ENCODE measurements at places on chromosomes 2 and 18.

GRCh38 chr2:191148791-191149190 is 2.0 kb downstream of the STAT4 start:
- no peak for DNase-seq

DNA sequence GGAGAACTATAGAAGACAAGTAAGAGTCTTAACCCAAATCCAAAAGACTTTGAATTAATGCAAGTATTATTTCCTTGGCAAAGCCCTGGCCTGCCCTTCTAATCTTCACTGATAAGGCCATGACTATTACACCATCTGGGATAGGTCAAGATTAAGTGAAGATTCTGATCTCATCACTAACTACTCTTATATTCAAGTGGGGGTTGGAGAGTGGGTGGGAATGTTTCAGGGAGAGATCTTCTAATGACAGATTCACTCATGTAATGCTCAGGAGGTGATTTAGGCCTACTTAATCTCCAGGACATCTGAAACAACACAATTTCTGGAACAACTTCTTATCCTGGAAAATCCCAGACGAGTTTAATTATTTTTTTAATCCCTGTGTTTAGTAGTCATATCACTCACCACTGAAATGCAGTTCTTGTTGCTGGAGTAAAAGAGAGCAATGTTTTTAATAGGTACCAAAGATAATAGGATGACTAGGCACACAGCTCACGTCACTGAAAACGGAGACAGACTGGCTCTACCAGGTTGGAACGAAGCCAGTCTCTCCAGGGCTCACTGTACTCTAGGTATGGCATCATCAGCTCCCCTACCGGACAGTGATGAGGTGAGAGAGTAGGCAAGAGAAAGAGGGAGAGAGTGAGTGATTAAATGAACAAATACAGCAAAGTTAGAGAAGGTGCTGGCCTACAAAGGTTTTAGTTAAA is 133.1 kb downstream of the NCKAP5 start:
- no peak for DNase-seq

- DNase-seq: no peak
Observed at GRCh38 chr2:237480556-237480955, 6.5 kb upstream of the MLPH start.

- no peak for DNase-seq
Observed at GRCh38 chr2:48134704-48135103, 228.4 kb upstream of the FBXO11 start.

DNA sequence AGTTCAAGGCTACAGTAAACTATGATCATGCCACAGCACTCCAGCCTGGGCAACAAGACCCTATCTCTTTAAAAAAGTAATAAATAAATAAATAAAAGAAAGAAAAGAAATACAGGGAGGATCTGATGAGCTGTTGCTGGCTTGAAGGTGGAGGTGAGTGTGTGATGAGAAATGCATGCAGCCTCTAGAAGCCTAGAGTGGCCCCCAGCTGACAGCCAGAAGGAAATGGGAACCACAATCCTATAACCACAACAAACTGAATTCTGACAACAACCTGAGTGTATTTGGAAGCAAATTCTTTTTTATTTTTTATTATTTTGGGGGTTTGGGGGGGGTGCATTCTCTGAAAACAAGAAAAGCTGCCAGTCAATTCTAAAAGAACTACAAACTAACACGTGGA is 14.6 kb downstream of the NOL10 start:
- no peak for DNase-seq

DNA sequence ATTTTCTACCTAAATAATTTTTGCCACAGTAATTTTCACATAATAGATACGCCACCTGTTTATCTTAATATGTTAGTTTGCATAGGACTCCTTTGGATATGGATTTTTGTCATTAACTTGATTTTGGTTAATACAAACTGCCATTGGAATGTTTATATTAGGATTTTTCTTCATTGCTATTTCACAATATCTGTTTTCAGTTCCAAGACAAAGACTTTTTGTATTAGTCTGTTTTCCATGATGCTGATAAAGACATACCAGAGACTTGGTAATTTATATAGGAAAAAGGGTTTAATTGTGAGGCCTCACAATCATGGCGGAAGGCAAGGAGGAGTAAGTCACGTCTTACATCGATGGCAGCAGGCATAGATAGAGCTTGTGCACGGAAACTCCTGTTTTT is 503.1 kb upstream of the TMEFF2 start:
- no peak for DNase-seq

- DNase-seq: no peak
Observed at GRCh38 chr2:75641587-75641986, 5.0 kb upstream of the MRPL19 start.

DNA sequence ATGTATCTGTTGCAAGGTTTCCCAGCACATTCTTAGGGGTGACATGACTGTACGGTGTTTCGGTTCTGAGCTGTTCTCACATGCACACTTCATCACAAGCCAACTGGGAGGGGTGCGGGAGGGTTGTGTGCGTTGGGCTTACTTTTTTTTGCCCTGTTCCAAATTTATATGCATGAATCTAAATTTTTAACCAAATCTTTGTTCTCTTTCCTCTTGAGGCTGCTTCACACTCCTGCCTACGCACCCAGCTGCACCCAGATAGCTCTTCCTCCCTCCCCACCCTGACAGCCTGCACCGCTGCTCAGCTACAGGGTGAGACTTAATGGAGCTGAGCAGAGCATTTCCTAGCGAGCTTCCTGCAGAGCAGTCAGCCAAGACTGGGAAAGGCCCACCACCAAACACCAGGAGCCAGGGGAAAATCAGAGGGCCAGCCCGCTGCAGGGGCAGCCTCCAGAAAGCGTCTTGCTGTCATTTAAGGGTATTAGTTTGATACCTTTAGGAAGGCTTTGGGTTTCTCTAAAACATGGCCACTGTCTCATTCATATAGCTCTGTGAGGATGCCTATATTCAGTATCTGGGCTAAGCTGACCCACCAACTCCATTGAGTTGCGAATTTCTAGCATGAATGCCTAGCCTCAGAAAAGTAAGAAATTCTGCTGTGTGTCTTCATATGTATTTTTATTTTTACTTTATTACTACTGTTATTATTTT is 84.5 kb downstream of the POU3F3 start:
- no peak for DNase-seq

DNA sequence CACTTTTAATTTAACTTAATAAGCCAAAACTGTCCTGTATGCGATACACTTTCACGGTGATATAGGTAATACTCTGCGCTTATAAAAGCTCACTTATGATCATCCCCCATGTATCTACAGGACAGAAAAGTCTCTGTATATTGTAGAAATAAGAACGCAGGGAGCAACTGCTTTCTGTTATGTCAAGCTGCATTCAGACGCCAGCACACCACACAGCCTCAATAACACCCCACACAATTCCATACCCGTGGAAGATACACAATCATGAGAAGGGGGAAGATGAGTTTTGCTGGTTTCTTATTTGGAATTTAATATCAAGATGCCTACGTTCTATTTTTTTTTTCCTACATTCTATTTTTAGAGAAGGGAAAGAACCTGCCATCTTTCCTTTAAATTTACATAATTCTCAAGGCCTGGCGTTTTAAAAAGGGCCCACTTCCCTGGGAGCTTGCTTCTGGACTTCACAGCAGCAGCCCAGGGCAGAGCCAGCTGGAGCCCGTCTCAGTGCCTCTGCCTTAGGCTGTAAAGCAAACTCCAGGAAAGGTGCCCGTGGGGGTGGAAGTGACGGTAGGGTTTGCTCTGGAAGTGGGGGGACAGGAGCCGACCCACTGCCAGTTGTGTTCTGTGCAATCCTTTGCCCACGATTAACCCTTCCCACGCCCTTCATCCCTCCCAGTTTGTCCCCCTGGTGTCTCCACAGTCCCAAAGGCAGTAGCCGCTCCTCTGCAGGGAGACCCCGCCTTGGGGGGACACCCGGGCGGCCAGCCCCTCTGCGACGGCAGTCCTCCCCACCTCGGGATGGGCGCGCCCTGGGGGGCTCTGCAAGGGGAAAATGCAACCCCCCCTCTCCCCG is 5.3 kb downstream of the PTGR3 start:
- no peak for DNase-seq

GRCh38 chr2:9461079-9461478 is 13.3 kb upstream of the IAH1 start:
- DNase-seq: no peak

- peak; percentile 2 for DNase-seq
Observed at GRCh38 chr18:35703043-35703688, 121.6 kb downstream of the GALNT1 start.

DNA sequence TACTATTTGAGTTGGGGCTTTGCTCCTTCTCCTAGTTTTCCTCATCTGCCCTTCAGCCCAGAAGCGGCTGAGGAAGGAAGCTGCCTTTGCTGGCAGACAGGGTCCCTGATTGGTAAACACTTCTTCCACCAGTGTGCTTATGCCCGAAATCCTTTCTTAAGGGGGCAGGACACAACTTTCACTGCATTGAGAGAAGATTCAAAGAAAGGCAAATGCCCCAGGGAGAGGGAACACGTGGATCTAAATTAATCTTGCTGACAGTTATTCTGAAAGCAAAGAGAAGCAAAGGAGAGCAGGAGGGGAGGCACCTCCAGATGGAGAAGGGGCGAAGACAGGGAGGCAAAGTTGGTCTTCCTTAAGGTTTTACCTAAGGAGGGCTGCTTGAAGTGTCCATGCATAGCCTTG is 92.1 kb upstream of the EFEMP1 start:
- no peak for DNase-seq

GRCh38 chr2:9364791-9365497 is 58.4 kb downstream of the ITGB1BP1 start:
- DNase-seq: no peak

GRCh38 chr2:98445683-98446581 is 1.3 kb downstream of the INPP4A start:
- no peak for DNase-seq

- no peak for DNase-seq
Observed at GRCh38 chr18:52152036-52152435, 188.0 kb upstream of the DCC start.

- no peak for DNase-seq
Observed at GRCh38 chr2:17959356-17959755, 80.9 kb downstream of the KCNS3 start.

GRCh38 chr2:206527153-206527552 is 83.8 kb downstream of the ADAM23 start:
- DNase-seq: no peak

DNA sequence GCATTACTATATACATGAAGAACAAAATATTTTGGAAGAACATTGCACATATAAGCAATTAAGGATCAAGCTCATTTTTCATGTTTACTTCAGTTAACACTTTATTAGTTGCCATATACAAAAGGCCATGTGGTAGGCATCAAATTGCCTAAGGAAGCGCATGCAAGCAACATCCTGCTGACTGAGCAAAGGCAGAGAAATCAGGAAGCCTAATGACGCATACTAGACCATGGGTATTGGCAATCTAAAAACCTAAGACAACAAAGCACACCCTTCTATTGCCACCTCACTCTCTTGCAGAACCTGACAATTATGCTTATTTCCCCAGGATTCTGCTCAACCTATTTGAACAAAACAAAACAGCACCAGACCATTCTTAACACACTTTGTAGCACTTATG is 171.9 kb downstream of the STK39 start:
- DNase-seq: no peak

GRCh38 chr2:140085674-140086073 is 1305.5 kb upstream of the NXPH2 start:
- no peak for DNase-seq

DNA sequence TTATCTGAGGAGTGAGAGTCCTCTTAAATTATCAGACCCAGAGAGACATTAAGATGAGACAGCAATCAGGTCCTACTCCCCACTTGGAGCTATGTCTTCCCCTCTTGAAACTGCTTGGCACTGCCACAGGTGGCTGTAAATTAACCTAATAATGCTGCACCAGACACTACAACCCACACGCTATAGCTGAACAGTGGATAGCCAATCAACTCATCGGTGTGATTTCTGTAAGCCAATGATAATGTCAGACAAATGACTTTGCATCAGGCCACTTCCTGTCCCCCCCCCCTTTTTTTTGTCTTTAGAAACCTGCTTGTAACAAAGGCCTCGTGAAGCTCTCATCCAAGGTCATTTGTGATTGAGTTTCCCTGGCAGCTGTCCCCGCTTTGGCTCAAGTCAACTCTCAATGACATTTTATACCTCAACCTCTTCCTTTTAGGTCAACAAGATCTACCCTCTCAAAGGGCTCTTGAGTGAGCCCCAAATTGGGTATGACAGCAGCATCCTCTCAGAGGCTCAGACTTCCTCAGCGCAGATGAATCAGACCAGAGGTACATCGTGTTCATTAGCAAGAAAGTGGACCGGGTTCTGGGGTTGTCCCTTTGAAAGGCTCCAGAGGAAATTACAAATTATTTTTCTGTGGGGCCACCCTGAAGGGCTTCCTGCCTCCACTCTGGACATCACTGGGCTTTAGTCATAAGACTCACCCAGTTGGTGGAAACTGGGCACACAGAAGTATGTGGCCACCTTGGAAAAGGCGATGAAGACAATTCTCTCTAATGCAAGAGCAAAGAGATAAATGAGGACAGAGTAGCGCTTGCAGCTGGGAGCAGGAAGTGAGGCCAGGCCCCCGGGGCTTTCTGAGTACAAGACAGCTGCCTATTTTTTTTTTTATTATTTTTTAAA is 73.6 kb downstream of the COPS8 start:
- DNase-seq: no peak

DNA sequence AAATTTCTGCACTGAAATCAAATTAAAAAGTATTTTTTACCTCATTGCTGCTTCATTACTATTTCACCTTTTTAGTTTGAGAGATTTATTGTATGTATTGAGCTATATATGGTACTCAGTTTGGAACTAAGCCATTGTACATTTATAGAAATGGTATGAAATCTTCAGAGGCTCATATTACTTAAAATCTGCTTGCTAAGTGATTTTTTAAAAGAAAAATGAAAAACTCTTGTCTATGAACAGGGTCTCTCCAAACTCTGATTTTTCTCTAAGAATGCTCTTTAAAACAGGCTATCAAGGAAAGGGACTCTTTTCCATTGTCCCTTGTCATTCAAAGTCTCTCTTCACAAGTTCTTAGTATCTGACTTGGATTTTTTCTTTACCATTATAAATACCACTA is 31.8 kb downstream of the C1D start:
- no peak for DNase-seq

- DNase-seq: no peak
Observed at GRCh38 chr2:227029426-227030105, 134.4 kb downstream of the COL4A4 start.

GRCh38 chr18:79917169-79917852 is 34.1 kb downstream of the SLC66A2 start:
- DNase-seq: no peak

- DNase-seq: no peak
Observed at GRCh38 chr2:71275939-71276310, 49.0 kb upstream of the PAIP2B start.

- no peak for DNase-seq
Observed at GRCh38 chr2:198371921-198372543, 567.6 kb downstream of the PLCL1 start.

GRCh38 chr2:199775267-199775666 is 75.7 kb downstream of the FTCDNL1 start:
- DNase-seq: peak; percentile 19

DNA sequence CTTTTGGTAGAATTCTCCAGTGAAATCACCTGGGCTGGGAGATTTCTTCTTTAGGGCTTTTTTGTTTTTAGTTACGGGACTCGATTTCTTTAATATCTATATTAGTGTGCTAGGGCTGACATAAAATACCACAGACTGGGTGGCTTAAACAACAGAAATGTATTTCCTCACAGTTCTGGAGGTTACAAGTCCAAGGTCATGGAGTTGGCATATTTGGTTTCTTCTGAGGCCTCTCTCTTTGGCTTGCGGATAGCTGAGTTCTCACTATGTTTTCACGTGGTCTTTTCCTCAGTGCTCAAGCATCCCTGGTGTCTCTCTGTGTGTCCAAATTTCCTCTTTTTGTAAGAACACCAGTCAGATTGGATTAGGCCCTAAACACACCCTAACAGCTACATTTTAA is 208.5 kb upstream of the DTNA start:
- no peak for DNase-seq
